Stimulated activated CD8-positive, alpha-beta memory T cell treated with anti-CD3 and anti-CD28 coated beads, Interleukin-4, amount 100 ng/mL, for 1 hour (primary cell): ENCODE measurements at places on chromosomes 4 and X.

- DNase-seq = no peak
Measured at GRCh38 chr4:3744232-3744631, 22.0 kb upstream of the ADRA2C start.

GRCh38 chr4:11483046-11483445 is 54.4 kb upstream of the HS3ST1 start:
- no peak for DNase-seq

GRCh38 chr4:24896056-24896455 is 16.8 kb downstream of the CCDC149 start:
- no peak for DNase-seq

DNA sequence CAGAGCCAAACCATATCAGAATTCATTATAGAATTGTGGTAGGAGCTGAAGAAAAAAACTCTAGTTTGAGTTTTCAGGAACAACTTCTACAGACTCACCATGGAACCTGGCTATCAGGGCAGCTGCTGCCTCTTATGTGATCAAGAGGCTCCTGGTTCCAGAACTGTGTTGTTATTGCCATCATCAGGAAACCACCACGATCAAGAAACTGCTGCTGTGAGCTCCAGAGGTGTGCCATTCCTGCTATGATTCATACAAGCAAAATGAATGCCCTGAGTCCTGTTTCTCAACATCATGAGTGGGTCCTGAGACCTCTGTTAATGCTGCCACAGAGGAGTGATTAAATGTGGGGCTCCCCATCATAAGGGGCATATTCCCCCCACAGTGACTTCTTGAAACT is 43.7 kb downstream of the TASL start:
- DNase-seq = no peak

DNA sequence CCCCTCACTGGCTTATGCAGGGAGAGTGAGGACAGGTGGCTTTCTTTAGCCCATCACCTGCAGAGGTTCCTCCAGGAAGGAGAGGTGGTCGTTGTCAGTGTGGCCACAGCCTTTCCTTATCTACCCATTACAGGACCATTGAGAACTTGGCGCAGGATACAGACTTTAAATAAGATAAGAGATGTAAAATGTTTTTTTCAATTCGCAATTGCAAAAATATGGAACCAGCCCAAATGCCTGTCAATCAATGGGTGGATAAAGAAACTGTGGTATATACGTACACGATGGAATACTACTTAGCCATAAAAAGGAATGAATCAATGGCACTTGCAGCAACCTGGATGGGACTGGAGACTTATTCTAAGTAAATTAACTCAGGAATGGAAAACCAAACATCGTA is 6.9 kb upstream of the RNF175 start:
- DNase-seq = no peak

DNA sequence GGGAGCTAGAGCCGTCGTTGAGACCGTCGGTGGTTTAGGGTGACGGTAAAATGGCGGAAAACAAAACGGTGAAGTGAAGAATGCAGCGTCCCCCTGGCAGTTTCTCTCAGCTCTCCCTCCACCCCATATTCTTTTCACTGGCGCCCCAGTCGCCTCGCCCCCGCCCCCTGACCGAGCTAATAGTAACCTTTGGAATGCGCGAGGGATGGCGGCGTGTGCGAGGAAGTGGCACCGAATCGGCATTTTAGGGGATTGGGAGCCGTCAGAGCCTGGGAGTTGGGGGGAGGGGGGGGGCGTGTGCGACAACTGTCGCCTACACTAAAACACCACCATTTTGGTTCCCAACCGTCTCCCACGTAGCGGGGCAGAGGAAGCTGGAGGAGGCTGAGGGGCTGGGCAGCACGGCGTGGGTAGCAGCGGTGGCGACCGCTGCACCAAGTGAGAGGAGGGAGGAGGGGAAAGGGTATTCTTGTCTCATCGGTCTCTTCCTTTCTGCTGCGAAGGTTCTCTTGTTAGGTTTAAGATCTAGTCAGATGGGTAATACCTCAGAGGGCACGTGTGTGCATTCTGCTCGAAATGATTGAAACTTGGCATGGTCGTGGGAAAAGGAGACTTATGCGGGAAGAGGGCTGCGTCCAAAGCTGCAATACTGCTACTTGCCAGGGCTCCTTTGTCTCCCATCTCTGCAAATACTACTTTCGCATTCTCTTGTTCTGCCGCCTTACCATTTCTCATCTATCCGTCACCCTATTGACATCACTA is 840 bp downstream of the ZNF711 start:
- no peak for DNase-seq

GRCh38 chr4:80196922-80197573 is at the start of gene PRDM8:
Gene PRDM8 (plus strand): TSS chr4:80197503. CDS start chr4:80200081, 2,578 bp downstream.
- no peak for DNase-seq

GRCh38 chr4:23957465-23957864 is 67.6 kb upstream of the PPARGC1A start:
- no peak for DNase-seq

- DNase-seq = peak; percentile 38
Measured at GRCh38 chrX:71618303-71618721, at the start of gene CXCR3. Gene CXCR3 (minus strand): TSS chrX:71618511. CDS start chrX:71618449, 62 bp downstream.

DNA sequence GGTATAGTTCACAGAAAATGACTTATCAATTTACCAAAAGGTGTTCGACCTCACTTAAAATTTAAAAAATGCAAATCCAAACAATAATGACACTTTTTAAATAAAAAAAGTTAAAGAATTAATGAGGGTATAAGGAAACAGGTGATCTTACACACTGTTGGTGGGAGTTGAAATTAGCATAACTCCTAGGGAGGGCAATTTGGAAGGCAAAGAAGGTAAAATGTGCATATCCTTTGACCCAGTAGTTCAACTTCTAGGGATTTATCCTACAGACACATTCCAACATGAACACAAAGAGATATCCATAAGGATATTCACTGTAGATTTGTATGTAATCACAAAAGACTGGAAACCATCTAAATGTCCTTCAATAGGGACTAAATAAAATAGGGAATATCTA is 143.8 kb upstream of the DGKK start:
- no peak for DNase-seq

GRCh38 chrX:77628294-77629025 is 157.6 kb downstream of the ATRX start:
- DNase-seq = no peak

DNA sequence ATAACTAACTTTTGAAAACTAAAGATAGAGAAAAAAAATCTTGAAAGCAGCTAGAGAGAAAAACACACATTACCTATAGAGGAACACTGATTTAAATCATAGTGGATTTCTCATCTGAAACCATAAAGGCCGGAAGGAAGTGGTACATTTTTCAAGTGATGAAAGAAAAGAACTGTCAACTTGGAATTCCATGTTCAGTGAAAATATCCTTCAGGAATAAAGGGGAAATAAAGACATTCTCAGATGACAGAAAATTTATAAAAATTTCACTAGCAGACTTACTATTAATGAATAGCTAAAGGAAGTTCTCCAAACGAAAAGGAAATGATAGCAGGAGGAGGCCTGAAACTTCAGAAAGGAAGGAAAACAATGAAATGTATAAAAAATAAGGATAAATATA is 7.6 kb upstream of the JADE3 start:
- no peak for DNase-seq

DNA sequence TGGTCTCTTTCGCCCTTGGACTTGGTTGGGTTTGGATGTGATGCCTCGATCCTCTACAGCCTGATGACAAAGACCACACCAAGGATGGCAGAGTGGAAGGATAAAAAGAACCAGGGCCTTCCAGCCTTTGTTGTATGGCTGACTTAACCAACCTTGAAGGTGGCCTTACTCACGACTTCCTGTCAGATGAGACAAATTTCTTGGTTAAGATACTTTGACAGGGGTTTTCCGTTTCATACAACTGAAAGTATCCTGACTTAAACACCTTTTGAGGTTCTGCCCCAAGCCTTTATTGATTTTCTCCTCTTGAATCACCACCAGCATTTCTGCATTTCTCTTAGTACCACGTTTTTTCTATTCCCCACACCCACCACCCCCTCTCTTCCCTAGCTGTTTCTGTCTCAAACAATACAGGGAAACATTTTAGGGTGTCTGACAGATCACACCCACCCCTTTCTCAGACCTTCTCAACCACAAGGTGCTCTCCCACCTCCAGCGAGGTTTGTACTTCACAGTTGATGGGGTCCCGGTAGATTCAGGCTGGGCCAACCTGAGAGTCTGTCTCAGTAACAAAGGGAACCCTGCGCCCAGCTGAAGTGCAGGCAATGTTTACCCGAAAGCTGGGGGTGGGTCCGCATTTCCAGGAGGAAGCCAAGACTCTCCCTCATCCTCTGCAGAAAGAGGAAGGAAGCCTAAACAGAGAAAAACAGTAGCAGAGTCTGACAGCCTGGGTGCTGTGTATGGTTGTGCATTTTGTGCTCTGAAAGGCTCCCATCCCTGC is 5.0 kb upstream of the TSPAN5 start:
- no peak for DNase-seq

DNA sequence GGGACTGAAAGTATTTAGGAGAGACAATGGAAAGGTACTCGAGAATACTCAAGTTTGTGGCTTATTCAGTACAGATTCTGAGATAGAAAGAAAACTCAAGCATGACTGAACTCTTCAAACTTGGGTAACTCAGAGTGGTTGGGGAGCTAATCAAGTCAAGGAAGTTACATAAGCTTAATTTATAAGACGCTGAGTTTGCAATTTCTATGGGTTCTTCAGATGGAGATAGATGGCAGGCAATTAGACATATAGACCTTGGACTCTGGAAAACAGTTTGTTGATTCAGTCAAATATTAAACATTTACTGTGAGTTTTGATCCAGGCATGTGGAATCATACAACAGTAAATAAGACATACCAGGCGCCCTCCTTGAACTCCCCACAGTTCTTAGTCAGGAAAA is 1749.9 kb upstream of the TENM3 start:
- no peak for DNase-seq

DNA sequence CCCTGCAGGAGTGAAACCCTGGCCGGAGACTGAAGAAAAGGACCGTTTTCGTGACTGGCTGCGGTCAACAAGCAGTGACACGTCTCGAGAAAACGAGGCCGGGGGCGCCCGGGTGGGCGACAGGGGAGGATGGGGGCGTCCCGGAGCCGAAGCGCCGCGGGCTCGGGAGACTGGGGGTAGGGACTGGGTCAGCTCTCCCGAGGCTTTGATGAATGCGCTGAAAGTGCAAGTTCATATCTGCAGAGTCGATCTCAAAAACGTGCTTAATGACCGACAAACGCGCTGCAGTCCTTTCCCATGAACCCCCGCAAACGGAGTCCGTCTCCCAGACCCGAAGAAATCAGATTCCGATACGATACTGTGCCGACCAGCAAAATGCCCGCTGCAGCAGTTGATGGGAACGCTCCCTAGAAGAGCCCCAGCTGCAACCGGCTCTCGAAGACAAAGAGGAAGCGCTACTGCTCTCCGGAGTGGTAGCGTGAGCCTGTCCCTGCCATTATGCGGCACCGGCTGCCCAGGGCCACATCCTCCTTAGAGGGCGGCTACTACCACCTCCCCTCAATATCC is 806 bp upstream of the CD99L2 start:
- DNase-seq = no peak

GRCh38 chrX:78327370-78328086 is at the start of gene CYSLTR1:
Gene CYSLTR1 (minus strand): TSS chrX:78327611. CDS start chrX:78273746, 53,865 bp downstream.
- no peak for DNase-seq

DNA sequence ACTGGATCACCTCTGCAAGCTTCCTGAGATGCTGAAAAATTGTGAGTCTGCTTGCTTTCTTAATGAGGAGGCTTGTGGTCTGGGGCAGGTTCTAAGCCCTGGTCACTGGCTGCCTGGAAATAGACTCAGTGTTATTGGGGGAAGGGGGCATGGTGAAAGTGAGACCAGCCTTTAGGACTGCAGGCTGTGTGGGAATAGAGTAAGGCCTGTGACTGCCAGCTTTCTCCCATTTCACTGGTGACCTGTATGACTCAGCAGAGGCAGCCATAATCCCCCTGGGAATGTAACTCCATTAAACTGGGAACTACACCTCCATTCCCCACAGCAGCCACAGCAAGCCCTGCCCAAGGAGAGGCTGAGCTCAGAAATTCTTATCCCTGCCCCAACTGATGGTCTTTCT is 55.9 kb upstream of the IL15 start:
- DNase-seq = no peak

GRCh38 chr4:146104541-146104940 is 71.0 kb upstream of the LSM6 start:
- no peak for DNase-seq

- DNase-seq = no peak
Measured at GRCh38 chrX:15359701-15360100, 24.4 kb upstream of the PIGA start.

DNA sequence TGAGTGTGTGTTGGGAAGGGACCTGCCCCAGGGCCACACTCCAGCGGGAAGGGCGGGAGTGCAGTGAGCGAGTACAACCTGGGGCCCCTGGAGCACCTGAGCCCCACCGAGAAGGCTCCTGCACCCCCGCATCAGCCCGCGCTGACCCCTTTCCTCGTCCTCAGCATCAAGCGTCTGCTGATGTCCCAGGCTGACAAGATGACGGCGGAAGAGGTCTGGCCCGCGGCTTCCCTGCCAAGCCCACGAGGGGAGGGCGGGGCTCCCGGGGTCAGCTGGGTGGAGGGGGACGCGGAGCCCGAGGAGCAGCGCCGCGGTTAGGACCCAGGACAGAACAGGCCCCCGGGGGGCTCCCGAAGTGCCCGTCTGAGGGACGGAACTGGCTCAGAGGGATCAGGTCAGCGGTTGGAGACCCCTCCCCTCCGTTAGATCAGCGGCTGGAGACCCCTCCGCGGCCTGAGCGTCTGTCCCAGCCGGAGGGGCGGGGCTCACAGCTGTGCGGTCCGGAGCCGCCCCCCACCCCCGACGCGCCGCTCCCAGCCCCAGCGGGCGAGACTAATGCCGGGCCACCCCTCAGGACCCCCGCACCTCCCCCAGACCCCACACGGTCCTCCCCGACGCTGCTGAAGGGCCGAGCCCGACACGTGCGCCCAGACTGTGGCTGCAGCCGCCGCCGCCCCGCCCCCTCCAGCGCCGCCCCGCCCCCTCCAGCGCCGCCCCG is 6.7 kb downstream of the MYL5 start:
- DNase-seq = no peak

GRCh38 chr4:78694457-78694787 is 81.7 kb upstream of the BMP2K start:
- no peak for DNase-seq

DNA sequence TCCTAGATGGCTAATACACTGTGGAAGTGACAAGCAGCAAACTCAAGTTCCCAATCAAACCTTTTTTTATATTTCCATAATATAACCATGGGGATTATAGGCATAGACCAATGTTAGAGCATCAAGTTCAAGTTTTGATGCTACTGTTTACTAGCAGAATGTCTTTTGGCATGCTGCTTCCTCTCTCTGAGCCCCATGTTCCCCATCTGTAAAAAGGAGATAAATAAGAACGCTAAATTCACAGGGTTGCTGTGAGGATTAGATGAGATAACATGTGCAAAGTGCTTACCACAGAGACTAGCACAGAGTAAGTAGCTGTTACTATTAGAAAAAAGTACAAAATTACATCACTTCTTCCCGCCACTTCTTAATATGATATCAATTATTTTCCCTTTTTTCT is 18.0 kb downstream of the MBNL3 start:
- no peak for DNase-seq

- no peak for DNase-seq
Measured at GRCh38 chr4:152448854-152449253, 87.0 kb downstream of the FBXW7 start.
